ENCODE measurements at places on chromosomes 11 and 22.

- no peak for DNase-seq
- H3K27ac ChIP-seq: no peak overlapping the region
- no peaks in the 10 kb centered on the region for H3K4me1 ChIP-seq
- no peak overlapping the region for H3K4me3 ChIP-seq
- peaks cover 68% of the 10 kb centered on the region for H3K36me3 ChIP-seq
These were observed 26.7 kb downstream of the ASCC2 start for GRCh38 chr22:29811377-29811776.

- no peak overlapping the region for H3K4me3 ChIP-seq
- no peaks in the 10 kb centered on the region for H3K27me3 ChIP-seq
- peaks cover 10% of the 10 kb centered on the region for H3K4me1 ChIP-seq
- H3K36me3 ChIP-seq: no peaks in the 10 kb centered on the region
These were observed 18.1 kb upstream of the GNB1L start for GRCh38 chr22:19872779-19873137.

DNA sequence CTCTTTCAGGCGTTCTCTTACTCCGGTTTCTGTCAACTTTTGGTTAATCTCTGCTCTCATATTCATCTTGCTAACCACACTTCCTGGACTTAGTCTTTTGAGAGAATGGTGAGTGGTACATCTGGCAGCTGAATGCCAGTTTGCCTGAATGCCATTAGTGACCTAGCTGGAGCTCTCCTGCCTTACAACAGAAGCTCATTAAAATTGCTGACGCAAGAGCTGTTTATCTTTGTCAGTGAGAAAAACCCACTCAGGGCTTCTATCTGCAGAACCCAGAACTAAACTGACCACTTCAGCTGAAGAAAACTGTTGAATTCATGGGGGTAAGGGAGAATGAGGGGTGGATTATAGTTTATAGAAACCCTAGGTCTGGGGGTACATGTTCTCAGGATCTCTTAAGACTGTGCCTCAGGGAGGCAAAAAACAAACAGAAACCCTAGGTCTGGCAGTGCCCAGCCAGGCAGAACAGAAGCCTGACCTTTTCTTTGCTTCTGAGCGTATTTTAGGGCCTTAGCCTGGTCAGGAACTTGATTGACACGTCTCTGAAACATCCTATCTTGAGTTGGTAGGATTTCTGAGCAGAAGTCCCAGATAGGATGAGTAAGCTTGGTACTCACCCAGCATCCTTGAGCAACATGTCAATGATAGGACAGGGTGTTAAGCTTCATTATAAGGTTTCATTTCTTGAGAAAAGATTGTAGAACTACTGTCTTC lies 52.8 kb upstream of the YWHAH start:
- peaks cover 21% of the 10 kb centered on the region for H3K36me3 ChIP-seq
- H3K4me3 ChIP-seq: no peak overlapping the region
- H3K27me3 ChIP-seq: no peaks in the 10 kb centered on the region
- no peak for DNase-seq

- H3K4me1 ChIP-seq: peaks cover 11% of the 10 kb centered on the region
- H3K4me3 ChIP-seq: no peak overlapping the region
- no peaks in the 10 kb centered on the region for H3K36me3 ChIP-seq
- no peak for DNase-seq
These were observed 67.7 kb downstream of the CCDC81 start for GRCh38 chr11:86442420-86442819.

DNA sequence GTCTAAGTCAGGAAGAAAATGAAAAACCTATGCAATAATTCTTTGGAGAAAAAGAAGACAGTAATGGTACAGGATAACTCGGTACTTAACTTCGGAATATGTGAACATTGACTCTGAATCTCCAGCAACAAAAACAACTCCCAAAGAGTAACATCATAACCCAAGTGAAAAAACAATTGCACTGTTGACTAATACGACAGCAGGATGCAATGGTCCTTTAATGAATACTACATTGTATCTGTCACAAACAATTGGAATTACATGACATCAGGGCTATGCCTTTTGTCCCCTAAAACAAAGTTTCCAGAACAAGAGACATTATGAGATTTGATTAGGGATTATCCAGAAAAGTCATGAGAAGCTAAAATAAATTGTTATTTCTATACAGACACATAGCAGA lies 1065.9 kb downstream of the LRRC4C start:
- no peak for DNase-seq
- H3K27me3 ChIP-seq: no peaks in the 10 kb centered on the region
- H3K27ac ChIP-seq: no peak overlapping the region
- H3K36me3 ChIP-seq: no peaks in the 10 kb centered on the region
- no peaks in the 10 kb centered on the region for H3K4me1 ChIP-seq
- no peak overlapping the region for H3K4me3 ChIP-seq

- H3K27ac ChIP-seq: no peak overlapping the region
- no peak overlapping the region for H3K4me3 ChIP-seq
- DNase-seq: no peak
- H3K36me3 ChIP-seq: no peaks in the 10 kb centered on the region
- H3K27me3 ChIP-seq: peaks cover 44% of the 10 kb centered on the region
These were observed 83.5 kb downstream of the C22orf31 start for GRCh38 chr22:28978158-28978557.

DNA sequence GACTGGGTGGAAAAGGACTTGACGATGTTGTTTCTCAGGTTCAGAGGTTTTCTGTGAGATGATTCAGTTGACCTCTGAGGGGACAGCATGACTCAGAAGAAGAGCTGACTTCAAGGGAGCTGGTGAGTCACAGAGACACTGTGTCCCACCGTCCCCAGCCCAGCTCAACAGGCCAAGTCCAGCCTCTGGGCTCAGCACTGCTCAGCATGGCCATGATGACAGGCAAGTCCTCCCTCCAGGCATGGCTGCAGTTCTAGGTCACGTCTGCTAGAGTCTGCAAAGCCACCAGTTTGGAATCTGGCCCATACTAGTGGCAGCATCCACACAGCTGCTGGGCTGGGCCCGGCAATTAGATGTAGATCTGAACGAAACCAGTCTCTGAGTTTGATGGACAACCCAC lies 12.9 kb downstream of the TRIM29 start:
- no peak overlapping the region for H3K4me3 ChIP-seq
- no peaks in the 10 kb centered on the region for H3K4me1 ChIP-seq
- H3K27me3 ChIP-seq: no peaks in the 10 kb centered on the region
